ENCODE measurements at places on chromosomes 11 and 22. TPM values are rescaled to one million over a fixed set of nuclear protein-coding genes. Genes with fewer than 3 reads are reported as not detected.

GALNT18 gene
- 34.3 TPM for total RNA-seq

DNA sequence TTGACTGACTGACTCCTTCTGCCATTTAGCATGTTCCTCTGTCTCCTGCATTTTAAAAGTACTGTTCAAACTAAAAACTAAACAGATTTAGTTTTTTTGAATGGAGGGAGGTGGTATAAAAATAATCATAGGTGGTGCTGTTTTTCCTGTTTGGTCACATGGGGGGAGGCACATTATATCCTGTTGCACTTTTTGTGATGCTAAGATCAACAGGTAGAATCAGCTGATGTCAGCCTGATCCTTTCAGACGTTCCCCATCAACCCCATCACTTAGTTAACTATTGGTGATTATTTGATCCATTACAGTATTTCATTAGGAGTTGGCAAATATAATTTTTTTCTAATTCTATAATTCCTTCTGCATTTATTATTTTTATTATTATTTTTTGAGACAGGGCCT lies 5.1 kb upstream of the OSBP2 start:
- DNase-seq, result no peak

KLHDC7B gene
- total RNA-seq, result under 0.01 TPM

- DNase-seq, result no peak
Measured at GRCh38 chr22:16961477-16962186, 46.4 kb downstream of the GAB4 start.

DNA sequence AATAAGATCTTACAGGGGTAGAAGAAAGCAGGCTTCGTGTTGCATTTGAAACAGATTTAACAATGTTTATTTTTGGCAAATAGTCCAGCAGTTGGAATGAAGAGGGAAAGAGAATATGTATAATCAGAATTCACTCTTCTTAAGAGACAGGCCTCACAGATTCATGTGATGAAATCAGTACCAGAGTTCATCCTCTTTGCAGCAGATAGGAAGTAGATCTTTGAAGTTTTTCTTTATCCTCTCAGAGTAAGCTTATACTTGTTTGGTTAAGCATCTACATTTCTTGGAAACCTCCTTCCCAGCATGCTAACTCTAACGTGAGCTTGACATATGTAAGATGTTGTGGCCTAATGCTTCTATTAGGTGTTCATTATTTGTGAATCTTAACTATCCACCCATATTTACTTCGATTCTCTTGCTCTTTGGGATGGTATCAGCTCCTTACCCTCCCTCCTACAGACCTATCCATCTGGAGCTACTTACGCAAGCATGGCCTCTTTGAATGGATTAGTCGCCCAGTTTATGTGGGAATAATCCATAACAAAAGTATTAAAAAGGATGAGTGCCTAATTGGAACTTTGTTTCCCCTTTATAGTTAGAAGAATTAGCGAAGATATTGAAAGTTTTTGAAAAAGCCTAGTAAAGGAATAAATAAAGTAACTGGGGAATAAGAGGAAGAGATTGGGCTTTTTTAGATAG lies 80.1 kb downstream of the PRMT3 start:
- DNase-seq, result no peak

DNA sequence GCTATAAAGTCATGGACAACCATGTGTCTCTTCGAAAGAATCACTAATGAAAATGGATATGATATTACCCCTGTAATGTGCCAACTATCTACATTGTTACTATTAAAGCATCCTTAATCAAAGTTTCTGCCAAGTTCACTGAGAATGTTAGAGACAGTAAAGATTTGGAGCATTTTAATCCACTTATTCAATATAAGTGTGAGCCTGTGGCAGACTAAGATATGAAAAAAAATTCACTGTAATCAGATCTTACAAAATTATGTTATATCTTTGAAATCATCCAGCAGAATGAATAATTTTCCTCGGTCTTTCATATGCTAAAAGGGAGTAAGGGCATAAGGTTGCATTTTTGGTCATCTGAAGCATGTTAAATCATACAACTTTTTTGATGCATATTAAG lies 49.9 kb downstream of the MAML2 start:
- DNase-seq, result no peak

GRCh38 chr11:90916706-90917105 lies 693.9 kb upstream of the CHORDC1 start:
- no peak for DNase-seq
